GM03348 (cell line): ENCODE measurements at places on chromosomes 13 and 19.

DNA sequence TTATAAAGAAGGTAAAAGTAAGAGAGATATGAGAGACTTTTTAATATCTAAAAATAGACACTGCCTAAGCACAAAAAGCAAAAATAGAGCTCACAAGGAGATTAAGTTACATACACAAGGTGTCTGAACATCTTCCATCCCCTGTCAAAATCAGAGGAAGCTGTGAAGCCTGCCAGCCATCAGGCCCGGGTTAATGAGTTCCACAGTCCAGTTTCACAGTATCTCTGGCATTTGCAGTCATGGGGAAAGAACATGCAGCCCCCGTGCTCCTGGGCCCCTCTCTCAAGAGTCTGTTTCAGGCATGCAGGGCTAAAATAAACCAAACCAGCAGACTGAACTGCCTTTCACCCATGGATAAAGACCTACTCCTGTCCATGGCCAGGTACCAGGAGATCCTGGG, 79.2 kb downstream of the TBC1D4 start:
- no peak for DNase-seq

- DNase-seq: no peak
These were observed 138.3 kb downstream of the FLT1 start for GRCh38 chr13:28356561-28357021.

DNA sequence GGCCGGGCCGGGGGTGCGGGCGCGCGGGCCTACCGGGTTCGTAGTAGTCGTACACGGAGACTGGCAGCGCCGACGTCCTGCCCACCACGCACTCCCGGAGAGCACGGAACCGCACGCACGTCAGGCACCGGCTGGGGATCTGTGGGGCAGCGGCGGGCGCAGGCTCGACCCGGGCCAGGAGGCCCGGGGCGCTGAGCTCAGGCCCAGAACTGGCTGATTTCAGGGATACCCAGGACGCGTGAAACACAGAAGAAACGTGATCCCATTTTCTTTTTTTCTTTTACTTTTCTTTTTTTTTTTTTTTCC, 9.0 kb downstream of the F2RL3 start:
- no peak for DNase-seq

- DNase-seq: no peak
These were observed 20.2 kb downstream of the NKPD1 start for GRCh38 chr19:45140533-45140932.

GRCh38 chr19:18896421-18896841, 473 bp upstream of the CERS1 start:
- peak; percentile 41 for DNase-seq

GRCh38 chr19:10766671-10767201, 48.9 kb downstream of the DNM2 start:
- DNase-seq: peak; percentile 44

GRCh38 chr19:50514346-50515167, 844 bp upstream of the ASPDH start:
- DNase-seq: no peak

- DNase-seq: no peak
These were observed 2.6 kb upstream of the MYPOP start for GRCh38 chr19:45905011-45905410.

DNA sequence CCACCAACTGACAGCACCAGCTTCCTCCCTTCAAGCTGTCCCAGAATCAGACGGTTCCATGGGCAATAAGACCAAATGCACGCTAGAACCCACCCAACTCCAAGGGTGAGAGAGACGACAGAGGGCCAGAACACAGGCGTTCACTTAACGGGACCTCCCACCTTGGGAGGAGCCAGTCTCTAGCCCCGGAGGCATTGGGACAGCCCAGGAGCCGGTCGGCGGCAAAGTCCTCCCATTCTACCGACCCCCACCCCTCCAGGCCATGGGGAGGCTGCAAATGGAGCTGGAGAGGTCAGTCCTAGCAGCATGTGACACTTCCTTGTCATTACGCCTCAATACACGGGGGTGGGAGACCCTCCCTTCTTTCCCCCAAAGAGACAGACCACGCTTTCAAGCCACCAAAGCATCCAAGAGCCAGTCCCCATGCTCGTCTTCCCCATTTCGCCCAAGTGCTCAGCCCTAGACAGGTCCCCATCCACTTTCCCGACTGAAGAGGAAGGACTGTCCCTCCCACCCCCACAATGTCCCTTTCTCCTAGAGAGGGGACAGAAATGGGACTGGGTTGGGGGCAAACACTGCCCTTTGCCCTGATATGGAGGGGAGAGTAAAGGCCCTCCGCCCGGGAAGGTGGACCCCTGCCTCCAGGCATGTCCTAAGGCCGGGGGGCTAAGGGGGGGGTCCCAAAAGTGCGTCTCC, 964 bp downstream of the KHSRP start:
- peak; percentile 82 for DNase-seq

GRCh38 chr19:41821003-41821735, 23.3 kb downstream of the LYPD4 start:
- peak; percentile 55 for DNase-seq

- no peak for DNase-seq
These were observed 98.6 kb downstream of the GADD45B start for GRCh38 chr19:2574478-2574931.

GRCh38 chr13:27024074-27024461, 147.5 kb downstream of the USP12 start:
- DNase-seq: no peak

- DNase-seq: no peak
These were observed 2.7 kb upstream of the MPV17L2 start for GRCh38 chr19:18190278-18190677.

- peak; percentile 70 for DNase-seq
These were observed 669 bp downstream of the GADD45B start for GRCh38 chr19:2476451-2477140.

DNA sequence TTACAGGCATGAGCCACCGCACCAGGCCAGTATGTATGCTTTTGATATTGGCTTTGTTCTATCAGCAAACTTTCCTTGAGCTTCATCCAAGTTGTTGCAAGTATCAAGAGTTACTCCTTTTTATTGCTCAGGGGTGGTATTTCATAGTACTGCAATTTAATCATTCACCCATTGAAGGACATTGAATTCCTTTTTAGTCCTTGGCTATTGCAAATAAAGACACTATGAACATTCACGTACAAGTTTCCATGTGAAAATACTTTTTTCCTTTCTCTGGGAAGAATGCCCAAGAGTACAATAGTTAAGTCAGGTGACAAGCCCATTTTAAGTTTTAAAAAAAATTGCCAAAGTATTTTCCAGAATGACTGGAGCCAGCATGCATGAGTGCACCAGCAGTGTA, 20.4 kb downstream of the CEACAM3 start:
- DNase-seq: no peak

DNA sequence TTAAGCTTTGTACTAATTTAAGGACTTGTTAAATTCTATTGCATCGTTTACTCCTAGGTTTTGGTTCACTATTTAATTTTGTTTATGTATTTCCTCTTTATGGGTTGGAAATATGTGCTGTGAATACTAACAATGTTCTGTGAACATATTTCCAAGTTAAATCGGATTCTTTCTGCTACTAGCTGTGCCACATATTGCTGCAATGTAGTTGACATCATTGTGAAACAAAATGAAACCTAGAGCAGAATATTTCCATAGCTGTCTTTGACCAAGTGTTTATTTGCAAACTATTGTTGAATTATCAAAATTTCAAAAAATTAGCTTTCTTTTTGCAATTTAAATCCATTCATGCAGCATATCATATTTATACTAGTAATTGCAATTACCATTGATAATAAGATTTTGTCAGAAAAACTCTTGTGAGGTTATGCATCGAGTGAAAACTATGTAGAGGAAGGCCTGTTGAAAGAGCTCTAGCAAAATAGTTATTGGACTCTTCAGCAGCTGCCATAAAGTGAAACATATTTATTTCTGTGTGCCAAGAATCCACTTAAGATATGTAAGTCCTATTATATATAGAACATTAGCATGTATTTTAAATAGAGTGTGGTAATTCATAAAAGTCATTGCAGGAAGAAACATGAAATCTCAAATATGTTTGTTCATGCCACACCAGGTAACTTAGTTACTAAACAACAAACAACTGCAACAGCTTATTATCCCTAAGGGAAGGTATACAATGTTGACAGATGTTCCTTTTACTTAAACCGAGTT, 575.1 kb downstream of the SLITRK6 start:
- no peak for DNase-seq

DNA sequence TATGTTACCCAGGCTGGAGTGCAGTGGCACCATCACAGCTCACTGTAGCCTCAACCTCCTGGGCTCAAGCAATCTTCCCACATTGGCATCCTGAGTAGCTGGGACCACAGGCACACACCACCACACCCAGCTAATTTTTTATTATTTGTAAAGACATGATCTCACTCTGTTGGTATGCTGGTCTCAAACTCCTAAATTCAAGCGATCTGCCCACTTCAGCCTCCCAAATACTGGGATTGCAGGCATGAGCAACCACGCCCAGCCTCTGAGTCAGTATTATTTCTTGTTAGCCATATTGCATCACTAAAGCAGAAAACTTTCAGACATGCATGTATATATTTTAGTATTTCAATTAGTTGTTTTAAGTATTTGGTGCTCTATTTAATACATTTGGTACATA, 376.4 kb downstream of the GPC6 start:
- peak; percentile 52 for DNase-seq

DNA sequence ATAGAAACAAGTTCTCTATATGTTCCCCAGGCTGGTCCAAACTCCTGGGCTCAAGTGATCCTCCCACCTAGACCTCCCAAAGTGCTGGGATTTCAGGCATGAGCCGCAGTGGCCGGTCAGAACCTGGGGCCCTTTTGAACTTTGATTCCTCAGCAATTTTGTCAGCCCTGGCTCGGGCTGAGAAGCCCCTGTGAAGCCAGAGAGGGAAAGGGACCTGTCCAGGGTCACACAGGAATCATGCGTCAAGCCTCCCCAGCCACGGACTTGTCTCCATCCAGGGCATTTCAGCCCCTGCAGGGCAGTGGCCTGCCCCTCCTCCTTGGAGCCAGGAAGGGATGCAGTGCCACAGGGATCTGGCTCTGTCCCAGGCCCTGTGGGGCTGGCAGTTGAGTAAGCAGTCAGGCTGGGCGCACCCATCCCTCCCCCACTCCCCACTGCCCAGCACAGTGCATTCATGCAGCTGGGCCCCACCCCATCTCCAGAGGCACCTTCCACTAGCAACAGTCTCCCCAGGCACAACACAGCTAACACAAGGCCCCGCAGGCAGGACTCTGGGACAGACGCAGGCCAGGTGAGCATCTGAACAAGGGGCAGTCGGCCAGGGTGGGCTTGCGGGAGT, at the start of gene CAPS:
Gene CAPS (plus strand): TSS at position 516 of the 619 bp plus-strand sequence. CDS start 153 bp downstream, outside the sequence.
- peak; percentile 67 for DNase-seq

DNA sequence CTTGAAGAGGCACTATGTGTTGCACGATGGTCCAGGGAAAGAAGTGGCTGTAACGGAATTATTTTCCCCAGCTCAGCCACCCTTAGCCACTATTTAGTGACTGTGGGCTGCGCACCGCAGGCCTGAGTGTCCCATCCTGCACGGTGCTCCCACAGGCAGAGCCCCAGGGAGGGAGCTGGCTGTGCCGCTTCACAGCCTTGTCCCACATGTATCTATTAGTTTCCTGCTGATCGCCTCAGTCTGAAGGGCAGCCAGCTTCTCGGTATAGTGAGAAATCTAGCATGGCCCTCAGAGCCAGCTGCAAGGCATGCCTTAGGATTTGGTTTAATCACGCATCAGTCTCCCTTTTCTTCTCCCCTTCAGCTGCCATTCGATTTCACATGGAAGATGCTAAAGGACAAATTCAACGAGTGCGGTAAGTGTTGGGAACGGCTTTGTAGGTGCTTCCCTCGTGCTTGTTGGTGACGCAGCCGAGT, 15.7 kb downstream of the PRAM1 start:
- no peak for DNase-seq

- peak; percentile 41 for DNase-seq
These were observed 173.1 kb downstream of the LACC1 start for GRCh38 chr13:44052780-44053184.

GRCh38 chr13:78607409-78608251, 4.3 kb upstream of the POU4F1 start:
- DNase-seq: no peak

DNA sequence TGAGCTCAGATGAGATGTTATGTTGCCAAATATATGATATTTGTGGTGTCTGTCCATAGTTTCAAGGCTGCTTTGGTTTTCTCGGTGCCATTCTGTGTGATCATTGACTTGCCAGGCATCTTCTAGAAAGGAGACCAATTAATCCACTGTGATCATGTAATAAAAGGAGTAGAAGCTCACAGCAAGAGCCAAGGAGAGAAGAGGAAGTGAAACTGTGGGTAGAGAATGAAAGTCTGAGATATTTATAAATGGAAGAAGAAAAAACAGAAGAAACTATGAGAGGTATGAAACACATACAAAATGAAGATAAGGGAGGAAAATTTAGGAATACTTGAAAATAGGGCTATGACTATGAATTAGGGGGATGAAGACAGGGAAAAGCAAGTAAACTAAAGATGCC, 11.1 kb upstream of the ZNF613 start:
- DNase-seq: no peak

DNA sequence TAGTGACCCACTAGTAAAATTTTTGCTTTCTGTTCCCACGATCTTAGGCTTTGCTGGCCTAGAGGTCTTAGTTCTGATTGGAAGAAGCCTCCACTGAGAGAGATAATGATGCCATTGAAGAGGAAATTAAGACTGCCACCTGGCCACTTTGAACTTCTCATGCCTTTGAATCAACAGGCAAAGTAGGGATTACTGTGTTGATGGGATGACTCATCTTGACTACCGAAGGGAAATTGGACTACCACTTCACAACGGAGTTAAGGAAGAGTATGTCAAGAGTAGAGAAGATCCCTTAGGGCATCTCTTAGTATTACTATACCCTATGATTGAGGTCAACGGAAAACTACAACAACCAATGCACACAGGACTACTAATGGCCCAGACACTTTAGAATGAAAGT, 12.7 kb upstream of the FREM2 start:
- DNase-seq: no peak

GRCh38 chr19:5627395-5627904, 4.6 kb downstream of the SAFB start:
- no peak for DNase-seq

GRCh38 chr19:4326837-4327251, 11.8 kb downstream of the STAP2 start:
- DNase-seq: no peak

- no peak for DNase-seq
These were observed 19.1 kb downstream of the CBY2 start for GRCh38 chr13:45721203-45721731.

- peak; percentile 97 for DNase-seq
These were observed 19.7 kb downstream of the RFX1 start for GRCh38 chr19:13986348-13986904.

DNA sequence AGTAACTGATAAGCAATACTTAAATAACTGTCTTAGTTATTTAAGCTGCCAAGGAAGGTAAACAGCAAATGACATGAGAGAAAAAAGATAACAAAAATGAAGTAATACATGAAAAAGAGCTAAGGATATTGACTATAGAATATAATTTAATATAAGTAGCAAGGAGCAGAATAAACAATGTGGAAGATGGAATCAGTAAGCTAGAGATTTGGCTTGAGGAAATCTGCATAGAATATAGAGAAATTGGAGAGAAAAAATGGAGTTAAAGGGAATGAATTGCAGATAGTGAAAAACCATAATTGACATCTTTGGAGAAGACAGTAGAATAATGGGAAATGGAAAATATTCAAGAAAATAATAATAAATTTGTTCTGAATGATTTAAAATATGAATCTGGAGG, 127.1 kb downstream of the PDS5B start:
- no peak for DNase-seq

GRCh38 chr13:103142151-103142550, 75.9 kb upstream of the SLC10A2 start:
- no peak for DNase-seq

- peak; percentile 56 for DNase-seq
These were observed 420.5 kb downstream of the FGF9 start for GRCh38 chr13:22091222-22091970.

- no peak for DNase-seq
These were observed 515 bp upstream of the ZNF324B start for GRCh38 chr19:58450856-58451357.
